ENCODE measurements at places on chromosomes 1 and 21. TPM values are rescaled to one million over a fixed set of nuclear protein-coding genes. Genes with fewer than 3 reads are reported as not detected.

GRCh38 chr1:221725735-221726672, 15.9 kb downstream of the DUSP10 start:
- DNase-seq, result no peak

GRCh38 chr1:87682565-87682964, 353.9 kb downstream of the LMO4 start:
- DNase-seq, result no peak

GRCh38 chr21:42745511-42746239, 92.3 kb downstream of the PDE9A start:
- no peak for DNase-seq

DNA sequence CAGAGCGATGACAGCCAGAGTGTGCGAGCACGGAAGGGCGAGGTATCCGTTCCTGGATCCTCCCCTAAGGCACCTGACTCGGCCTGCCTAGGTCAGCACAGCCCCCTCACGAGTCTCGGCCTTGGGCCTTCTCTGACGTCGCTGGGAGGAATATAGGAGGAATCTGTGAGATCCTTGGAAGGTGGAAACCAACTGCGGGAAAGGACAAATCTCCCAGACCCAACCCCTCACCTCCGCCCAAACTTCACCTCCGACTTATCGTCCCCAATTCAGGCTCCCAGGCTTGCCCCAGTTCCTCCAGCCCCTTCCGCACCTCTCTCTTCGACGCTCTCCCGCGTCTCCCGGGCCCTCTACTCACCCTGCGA, 494 bp downstream of the APH1A start:
- DNase-seq, result no peak

GRCh38 chr1:223748773-223749733, 36.7 kb downstream of the CAPN2 start:
- DNase-seq, result peak; percentile 63

GRCh38 chr21:39251326-39251725, 62.1 kb downstream of the BRWD1 start:
- no peak for DNase-seq

- DNase-seq, result no peak
Observed at GRCh38 chr21:44532712-44533111, 7.3 kb downstream of the KRTAP10-1 start.

DNA sequence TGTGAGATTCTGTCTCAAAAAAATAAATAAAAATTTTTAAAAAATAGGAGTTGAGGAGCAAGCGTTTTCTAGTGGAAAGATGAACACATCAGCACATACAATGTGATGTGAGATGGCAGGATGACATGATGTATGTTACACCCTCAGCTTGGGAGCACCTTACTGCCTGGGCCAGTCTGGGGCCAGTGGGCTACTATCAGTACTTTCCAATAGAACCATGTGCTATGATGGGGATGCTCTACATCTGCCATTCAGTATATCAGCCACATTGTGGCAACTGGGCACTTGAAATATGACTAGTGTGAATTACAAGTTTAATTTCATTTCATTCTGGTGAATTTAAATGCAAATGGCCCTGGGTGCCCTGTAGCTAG, 156.0 kb downstream of the PGBD5 start:
- no peak for DNase-seq

GRCh38 chr1:6905790-6906189, 120.5 kb downstream of the CAMTA1 start:
- DNase-seq, result no peak

DNA sequence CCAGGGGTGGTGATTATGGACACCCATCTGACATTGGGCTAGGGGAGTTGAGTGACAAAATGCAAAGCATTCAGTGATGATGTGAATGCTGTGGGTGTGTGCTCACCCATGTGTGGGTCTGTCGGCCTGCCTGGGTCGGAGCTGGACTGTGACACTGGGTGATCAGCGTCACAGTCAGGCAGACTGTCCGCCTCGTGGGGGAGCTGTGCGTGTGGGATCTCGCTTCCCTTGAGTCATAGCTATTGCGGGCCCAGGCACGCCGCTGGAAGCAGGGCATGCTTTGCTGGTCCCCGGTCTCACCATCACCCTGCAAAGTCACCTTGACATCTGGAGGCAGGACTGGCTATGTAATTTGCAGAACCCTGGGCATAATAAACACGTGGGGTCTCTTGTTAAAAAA, 156.9 kb upstream of the IGSF21 start:
- no peak for DNase-seq

DNA sequence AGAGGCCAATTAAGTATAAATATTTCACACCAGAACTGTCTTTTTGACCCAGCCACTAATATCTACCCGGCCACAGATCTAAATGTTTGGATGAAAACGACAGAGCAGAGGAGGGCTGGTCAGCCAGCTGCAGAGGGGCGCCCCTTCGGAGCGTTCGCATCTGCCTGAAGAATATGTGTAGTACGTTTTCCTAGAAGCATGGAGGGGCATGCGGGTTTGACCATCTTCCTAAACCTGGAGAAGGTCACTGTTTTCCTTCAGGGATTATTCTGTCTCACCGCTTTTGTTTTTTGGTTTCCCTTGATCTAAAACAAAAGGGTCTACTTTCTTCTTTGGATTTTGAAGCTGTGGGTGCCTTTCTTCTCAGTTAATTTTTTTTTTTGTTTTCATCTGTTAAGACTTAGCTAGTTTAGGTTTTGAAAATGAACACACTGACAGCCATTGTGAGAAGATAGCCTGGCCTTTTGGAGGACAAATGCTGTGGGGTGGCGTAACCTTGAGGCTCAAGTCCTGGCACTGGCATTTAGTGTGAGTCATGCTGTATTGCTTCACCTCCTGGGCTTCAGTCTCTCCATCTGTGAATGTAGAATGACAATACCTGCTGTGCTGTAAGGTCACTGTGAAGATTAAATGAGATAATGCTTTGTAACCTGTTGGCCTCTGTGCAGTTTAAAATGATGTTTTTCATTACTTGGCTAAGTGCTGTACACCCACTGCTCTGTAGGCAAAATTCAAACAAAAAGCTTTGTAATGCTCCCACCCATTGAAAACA, 74.1 kb upstream of the IRF2BP2 start:
- DNase-seq, result no peak

GRCh38 chr1:200376528-200376927, 33.3 kb downstream of the ZNF281 start:
- DNase-seq, result no peak

DNA sequence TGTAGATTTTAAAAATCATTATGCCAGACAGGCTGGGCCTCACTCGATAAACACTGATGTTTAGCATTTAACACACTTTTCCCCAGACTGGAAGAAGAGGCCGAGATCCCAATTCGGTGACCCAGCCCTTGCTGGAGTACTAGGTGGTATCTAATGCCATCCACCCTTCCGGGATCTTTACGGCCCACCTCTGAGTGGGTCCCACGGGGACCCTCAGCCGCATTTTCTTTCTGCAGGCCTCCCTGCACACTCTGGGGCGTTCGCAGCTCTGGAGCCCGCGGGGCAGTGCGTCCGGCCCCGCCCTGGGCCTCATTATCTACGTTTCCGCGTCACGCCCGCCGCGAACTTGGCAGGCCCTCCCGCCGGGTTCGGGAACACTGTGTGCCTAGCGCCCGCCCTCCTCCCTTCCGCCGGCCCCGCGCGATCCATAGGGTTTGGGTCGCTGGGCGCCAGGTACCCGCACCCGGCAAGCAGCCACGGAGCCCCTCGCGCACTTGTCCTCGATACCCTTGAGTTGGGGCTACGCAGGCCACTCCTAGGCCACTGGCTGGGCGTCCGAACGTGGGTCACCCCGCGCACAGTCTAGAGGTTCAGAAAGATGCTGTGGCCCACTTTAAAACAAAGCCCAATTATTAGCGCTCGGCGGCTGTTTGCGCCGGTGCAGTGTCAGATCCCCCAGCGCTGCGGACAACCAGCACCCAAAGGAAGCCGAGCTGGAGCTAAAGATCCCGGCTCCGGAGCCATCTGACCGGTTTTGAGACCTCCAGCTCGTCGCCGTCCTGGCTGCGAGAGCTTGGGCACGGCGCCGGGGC, 950 bp upstream of the EVA1C start:
- peak; percentile 55 for DNase-seq

DNA sequence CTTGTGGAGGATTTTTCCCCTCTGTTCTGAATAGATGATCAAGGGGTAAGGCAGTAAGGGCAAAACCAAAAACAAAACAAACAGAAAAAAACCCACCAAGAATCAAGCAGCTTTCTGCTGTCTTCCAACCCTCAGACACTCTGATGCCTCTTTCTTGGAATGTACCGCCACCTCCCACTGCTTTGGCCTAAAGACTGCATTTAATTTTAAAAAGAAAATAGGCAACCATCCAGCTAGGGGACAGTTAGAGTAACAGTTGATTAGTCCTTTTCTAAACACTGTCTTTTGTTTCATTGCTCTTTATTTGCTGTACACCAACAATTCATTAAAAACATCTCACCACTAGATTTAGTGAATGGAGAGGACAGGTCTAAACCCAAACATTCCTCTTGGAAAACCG, 21.5 kb downstream of the WLS start:
- no peak for DNase-seq

- no peak for DNase-seq
Observed at GRCh38 chr1:33326785-33327184, 5.9 kb upstream of the A3GALT2 start.

- no peak for DNase-seq
Observed at GRCh38 chr1:8077120-8077573, 51.0 kb upstream of the ERRFI1 start.

DNA sequence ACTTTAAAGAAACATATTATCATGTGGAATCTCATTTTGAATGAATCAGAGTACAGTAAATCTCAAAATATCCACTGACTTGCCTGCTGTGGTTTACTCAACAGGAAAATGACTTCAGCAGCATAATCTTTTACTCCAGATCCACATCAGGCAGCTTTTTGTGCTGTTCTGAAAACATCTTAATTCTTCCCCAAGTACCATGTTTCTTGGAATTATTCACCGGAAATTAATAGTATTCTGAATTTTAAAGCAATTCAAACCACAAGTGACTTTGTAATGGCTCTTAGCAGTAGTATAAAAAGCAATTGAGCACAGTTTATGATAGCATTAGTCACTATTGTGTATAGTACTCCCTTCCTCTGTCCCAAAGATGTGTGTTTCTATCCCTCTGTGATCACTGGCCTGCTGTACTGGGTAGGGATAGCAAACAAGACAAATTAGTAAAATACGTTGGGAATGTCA, 64.2 kb upstream of the ERRFI1 start:
- no peak for DNase-seq

DNA sequence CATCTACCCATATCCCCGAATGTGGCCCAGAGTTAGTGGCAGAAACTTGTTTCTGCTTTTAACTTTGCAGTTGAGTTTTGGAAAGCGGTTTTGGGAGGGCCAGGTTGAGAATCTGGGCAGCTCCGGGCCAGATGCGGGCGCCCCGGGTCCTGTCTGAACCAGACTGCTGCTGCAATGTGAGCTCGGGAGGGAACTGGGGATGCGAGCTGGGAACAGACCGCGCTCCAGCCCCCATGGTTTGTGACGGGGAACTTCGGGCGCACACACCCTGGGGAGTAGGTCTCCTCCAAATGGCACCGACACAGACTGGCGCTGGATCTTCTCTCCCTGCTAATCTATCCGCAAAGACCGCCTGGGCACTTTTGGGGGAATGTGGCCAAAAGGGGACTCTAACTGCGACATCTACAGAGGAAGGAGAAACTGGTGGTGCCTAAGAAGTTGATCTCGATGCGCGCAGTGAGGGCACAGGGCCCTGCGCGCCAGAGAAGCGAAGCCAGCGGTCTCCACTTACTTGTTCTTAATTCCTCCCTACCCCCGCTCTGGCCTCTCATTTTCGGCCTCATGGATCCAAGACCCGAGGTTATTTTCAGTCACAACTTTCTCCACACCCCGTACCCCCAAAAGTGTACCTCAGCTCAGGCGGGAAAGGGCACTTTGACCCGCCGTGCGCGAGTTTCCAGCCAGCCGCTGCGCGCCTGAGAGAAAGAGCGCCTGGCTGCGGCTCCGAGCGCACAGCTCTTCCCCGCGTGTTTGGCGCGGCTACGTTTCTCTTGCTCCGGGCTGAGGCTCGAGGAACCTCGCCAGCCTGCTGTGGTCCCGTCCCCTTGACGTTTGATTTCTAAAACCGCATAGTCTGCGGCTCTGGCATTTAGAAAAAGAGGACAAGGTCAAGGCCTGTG, 411.0 kb upstream of the ESRRG start:
- no peak for DNase-seq

DNA sequence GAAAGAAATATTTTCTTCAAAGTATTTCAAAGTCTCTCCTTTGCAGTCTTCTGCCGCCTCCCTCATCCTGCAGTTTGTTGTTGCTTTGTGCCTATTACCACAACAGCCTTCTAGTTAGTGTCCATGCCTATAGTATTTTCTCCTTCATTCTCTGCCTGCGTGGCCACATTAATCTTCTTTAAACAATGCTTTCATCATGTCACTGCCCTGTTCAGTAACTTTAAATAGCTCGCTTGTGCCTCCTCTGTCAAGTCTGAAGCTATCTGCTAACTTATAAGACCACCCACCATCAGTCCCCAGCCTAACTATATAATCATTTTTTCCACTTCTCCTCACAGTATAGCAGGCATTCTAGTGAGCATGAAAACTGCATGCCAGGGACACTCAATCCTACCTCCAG, 290.3 kb downstream of the PDE4B start:
- DNase-seq, result no peak

DNA sequence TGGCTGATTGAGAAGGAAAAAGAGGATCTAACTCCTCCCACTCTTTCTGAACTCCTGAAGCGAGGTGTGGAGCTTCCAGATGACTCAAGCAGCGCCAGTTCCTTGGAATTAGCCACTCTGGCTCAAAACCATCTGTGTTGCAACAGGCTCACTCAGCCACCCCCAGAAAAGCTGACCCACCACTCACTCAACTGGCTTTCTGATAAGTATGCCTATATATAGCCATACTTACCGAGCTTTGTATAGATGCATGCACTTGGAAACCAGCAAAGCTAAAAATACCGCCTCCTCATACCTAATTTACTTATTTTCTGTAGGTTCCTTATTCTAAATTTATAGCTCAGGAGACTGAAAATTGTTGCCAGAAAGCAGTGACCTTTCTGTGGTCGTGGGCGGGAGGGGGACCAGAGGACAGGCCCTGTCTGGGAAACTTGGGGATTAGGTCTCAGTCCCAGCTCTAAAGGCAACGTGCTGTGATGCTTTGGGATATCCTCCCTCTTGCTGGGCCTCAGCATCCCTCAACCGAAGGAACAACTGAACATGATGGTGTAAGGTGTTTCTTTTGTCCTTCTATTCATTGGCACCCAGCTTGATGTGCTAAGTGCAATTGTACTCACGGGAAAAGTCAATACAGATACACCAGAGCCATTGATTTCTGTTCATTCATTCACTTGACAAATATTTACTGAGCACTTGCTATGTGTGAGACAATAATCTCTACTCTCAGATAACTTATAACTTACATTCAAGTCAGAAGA, 65.7 kb downstream of the NENF start:
- no peak for DNase-seq

Gene MIXL1
- total RNA-seq, result not detected

Gene FMOD
- total RNA-seq, result 0.26 TPM

Gene LCA5L
- total RNA-seq, result 0.46 TPM

Gene C4BPA
- 0.41 TPM for total RNA-seq

Gene NUP210L
- total RNA-seq, result 0.08 TPM

Gene OLFML2B
- 1.5 TPM for total RNA-seq

Gene TAF1A
- 30.8 TPM for total RNA-seq

Gene BTBD8
- 0.35 TPM for total RNA-seq

Gene AQP10
- not detected for total RNA-seq

Gene C1orf87
- total RNA-seq, result not detected

Gene TENT5C
- total RNA-seq, result 5.8 TPM

Gene BSND
- total RNA-seq, result not detected

Data from activated T-cell treated with anti-CD3 and anti-CD28 coated beads, Interleukin-2, amount 50 U/mL, for 4 hours (primary cell).